ENCODE measurements at places on chromosomes 4 and X.

DNA sequence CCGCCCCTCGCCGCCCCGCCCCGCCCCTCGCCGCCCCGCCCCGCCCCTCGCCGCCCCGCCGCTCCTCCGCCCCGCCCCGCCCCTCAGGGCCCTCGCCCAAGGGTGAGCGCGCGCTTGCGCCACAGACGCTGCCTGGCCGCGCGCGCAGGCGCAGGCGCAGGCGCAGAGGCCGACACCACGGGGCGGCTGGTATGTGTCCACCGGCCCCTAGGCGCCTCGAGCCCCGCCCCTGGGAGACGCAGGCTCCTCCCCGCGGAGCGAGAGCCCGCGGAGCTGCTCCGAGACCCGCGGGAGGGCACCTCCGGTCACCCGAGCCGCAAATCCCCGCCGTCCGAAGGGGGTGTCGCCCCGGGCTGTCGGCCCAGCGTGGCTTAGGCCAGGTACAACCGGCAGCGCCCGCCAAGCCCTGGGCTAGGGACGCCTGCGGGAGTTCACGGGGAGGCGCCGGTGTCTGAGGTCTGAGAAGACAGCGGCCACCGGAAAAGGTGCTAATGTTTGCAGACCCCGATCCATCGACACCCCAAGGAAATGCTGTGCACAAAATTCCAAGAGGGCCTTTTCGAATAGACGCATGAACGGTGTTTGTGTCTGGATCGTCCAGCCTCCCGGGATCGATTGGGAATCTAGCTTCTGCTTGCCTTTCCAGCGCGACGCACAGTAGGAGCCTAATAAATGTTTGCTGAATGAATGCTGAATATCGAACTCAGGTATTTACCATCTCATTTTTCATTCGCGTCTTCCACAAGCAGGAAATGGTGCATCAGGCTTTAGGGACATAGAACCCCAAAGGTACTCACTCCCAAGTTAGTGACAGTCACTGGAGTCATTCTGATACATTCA, 473 bp upstream of the CCNQ start:
- DNase-seq = peak; percentile 74

GRCh38 chr4:104436542-104436941, 58.2 kb downstream of the CXXC4 start:
- no peak for DNase-seq

GRCh38 chr4:121014544-121014943, 57.8 kb downstream of the NDNF start:
- no peak for DNase-seq

GRCh38 chr4:164706675-164707074, 47.3 kb upstream of the SMIM31 start:
- DNase-seq = no peak

- DNase-seq = no peak
Measured at GRCh38 chr4:43163101-43163792, 270.7 kb downstream of the GRXCR1 start.

DNA sequence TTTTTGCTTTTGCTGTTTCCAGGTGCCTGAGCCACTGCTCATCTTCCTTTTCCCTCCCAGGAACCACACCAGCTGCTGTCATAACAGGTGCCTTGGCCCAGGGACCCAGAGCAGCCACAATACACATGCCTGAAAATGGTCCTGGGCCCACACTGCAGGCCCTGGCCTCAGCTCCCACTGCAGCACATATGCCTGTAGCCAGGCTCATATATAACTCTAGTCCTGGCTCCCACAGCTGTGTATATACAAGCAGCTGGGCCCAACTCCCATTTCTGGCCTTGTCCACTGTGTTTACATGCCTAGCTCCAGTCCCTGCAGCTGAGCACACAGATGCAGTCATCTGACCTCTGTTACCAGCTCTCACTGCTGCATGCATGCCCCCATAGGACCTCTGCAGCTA, 930.5 kb downstream of the ADGRL3 start:
- DNase-seq = no peak

- DNase-seq = peak; percentile 3
Measured at GRCh38 chrX:97743014-97743413, 859.3 kb downstream of the RPA4 start.

GRCh38 chr4:150379454-150379853, 202.5 kb upstream of the MAB21L2 start:
- DNase-seq = no peak

GRCh38 chrX:19793471-19793870, 93.9 kb downstream of the SH3KBP1 start:
- DNase-seq = no peak

DNA sequence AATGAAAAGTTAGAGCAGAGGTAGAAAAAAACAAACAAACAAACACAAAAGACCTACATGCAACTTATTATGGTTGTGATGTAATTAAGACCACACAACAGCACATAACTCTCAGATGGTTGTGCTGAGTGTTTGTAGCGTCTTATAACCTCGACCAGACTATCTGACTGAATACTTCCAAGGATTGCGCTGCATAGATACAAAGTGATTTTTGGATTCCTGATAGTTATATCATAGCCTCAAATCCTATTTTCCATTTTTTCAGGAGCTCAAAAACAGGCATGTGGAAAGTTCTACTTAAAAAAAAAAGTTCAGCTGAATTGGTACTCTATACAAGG, 236.1 kb downstream of the SPRY1 start:
- no peak for DNase-seq

DNA sequence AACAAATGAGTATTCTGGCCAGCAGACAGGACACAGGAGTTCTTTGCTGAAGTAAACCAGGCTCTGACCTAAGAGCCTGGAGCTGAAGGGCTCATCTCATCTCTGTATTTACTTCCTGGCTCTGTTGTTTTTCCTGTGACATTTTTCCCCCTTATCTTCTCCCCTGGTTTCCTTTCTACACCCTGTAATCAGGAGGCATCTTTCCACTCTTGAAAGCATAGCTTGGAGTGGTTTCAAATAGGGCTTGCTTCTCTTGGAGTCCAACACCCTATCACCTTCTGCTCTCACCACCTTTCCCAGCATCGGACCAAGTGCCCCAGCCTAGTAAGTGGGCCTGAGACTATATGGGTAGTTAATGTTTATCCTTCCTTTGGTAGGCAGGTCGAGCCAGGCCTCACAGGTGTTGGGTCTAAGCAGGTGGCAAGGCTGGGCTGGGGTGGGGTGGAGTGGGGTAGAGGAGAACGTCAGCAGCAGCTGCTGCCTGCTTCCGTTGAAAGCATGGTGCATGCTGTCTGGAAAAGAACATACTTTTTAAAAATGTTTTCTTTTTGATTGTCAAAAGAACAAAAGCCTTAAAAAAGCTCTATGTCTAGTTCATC, 1.2 kb downstream of the DRP2 start:
- no peak for DNase-seq

- DNase-seq = no peak
Measured at GRCh38 chr4:94364527-94364926, 21.9 kb upstream of the HPGDS start.

DNA sequence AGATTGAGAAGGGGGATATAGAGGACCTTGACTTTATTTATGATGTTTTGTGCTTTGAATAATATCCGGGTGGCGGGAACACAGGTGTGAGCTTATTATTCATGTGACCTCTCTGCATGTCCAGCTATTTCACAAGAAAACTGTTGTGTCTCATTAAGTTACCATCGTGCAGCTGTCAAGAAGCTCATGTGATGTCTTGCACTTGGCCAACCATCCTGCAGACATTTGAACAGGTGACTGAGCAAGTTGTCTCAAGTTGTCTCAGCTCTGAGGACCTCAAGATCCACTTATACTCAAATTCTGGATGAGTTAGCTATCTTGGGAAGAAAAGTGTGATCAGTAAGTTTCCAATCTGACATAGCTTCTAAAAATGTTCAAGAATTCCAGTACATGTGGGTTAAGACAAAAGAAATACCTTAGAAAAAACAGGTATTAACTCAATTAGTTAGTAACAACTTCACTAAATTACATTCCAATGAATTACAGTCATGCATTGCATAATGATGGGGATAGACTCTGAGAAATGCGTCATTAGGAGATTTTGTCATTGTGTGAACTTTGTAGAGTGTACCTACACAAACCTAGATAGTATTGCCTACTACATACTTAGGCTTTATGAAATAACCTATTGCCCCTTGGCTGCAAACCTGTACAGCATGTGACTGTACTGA, 462.2 kb downstream of the INPP4B start:
- DNase-seq = no peak

GRCh38 chr4:187212446-187213080, 488.9 kb upstream of the FAT1 start:
- DNase-seq = no peak

DNA sequence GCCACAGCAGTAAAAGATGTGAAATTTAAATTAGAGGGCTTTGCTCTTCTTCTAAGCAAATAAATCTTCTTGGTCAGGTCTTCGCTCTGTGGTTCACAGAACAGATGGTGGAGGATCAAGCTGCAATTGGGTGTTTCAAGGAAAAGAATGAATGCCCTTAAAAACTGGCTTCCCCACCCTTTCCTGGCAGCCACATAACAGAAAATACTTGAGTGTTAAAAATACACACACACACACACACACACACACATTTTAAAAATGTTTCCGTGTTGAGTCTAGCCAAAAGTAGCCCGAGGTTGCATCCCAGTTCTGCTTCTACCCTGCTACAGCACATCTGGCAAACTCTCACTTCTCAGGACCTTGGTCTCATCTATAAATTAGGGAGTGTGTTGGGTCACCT, 56.7 kb upstream of the FGFBP2 start:
- DNase-seq = no peak

- DNase-seq = no peak
Measured at GRCh38 chrX:37701588-37701987, 16.0 kb downstream of the XK start.

DNA sequence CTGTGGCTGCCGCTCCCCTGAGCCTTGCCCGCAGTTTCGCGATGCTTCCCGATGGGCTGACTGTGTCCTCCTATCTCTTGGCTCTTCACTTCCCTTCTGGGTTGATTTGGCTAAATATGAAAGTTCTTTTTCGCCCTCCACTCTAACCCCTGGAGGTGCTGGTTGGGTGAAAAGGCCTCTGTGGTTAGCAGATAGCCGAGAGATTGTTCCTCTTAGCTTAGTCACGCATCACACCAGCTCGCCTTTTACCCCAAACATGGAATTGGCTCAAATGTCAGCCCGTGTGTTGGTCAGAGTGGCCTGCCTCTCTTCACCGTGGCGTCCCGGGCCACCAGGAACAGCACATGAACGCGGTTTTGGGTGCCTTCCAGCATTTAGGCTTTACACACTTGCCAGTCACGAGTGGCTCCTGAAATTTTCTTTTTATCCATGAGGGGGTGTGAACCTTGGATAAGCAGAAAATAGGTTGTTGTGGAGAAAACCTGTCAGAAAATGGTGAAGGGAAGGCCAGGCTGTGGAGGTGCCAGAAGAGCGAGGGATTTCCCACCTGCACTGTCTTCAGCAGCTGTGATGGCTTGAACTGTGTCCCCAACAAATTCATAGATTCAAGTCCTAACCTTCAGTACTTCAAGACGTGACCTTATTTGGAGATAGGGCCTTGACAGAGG, 8.9 kb downstream of the CLCN4 start:
- DNase-seq = no peak

DNA sequence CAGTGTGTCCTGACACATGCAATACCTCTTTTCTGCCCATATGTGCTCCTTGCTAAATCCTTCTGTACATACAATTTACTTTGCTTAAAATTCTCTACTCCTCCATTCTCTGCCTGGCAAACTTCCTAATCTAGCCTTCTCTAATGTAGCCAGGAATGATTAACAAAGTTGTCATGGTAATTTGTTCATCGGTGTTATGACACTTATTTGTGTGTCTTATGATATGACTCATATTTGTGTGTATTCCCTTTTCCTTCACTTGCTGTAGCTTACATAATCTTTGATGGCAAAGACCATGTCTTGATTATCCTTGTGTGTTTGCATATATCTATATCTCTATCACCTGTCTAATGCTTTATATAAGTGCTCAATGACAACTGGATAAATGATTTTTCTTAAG, 133.3 kb downstream of the COL25A1 start:
- no peak for DNase-seq

- DNase-seq = no peak
Measured at GRCh38 chr4:111961809-111962208, 183.4 kb upstream of the FAM241A start.

GRCh38 chrX:97622111-97622510, 738.4 kb downstream of the RPA4 start:
- DNase-seq = no peak

GRCh38 chr4:183533698-183534097, 28.8 kb downstream of the ING2 start:
- no peak for DNase-seq

DNA sequence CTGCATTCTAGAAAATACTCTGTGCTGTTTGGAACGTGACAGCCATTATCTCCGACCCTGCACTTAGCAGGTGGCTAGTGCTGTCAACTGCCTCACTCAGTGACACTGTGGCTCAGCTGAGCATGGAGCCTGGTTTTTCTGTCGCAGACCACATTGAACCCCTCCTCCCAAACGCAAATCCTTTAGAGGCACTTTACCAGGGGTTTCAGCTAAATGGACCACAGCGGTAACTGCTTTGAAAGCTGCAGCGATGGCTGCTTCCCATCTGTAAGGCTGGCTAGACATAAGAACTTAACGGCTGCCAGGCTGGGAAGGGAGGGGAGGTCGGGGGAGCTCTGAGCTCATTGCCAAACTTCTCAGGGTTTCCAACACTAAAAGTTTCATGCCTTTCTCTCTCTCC, 8.1 kb downstream of the SLC34A2 start:
- no peak for DNase-seq

DNA sequence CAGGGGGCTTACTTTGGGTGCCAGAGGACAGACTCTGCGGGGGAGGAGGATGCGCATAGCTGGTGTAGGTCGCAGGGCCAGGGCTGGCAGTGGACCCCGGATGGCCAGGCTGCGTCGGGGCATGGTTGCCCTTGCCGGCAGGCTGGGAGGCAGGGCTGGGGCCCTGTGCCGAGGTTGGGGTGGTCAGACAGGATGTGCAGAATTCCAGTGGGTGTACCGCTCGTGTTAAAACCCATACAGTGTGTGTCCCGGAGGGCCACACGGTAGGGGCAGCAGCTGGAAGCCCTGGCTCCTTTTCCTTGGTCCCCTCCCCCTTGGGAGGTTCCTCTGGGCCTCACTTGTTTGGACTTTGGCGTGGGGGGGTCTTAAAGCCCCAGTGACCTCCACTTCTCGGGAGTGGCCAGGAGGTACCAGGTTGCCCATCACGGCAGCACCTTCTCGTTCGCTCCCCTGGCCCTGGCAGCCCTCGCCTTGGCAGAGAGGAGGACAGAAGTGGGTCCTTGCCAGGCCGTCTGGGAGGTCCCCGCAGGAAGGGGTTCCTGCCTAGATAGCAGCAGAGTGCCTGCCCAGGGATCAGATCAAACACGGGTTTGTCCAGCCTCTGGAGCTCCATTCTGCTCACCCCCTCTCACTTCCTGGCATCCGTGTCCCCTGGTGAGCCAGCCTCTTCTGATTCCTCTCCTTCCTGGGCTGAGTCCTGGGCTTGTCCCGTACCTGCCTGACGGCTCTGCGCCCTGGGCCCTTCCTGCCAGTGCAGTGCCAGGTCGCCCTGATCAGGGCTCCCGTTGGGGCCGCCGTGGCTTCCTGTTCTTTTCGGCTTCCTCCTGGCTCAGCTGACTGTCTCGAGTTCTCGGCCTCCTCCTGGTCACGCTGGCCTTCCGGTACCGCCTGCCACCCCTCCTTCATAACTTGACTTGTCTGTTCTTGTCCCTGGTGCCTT, 56.7 kb upstream of the HGFAC start:
- no peak for DNase-seq
